ENCODE measurements at places on chromosomes 2 and 18. TPM values are rescaled to one million over a fixed set of nuclear protein-coding genes. Genes with fewer than 3 reads are reported as not detected.

CROCC2 gene
- not detected for total RNA-seq

SAG gene
- not detected for total RNA-seq

AGXT gene
- total RNA-seq = not detected

TRIM43 gene
- not detected for total RNA-seq

TSHZ1 gene
- total RNA-seq = 14.3 TPM

All from vein endothelial cell (primary cell).